ENCODE measurements at places on chromosomes 6 and 20.

- no peak for DNase-seq
These were observed 4.1 kb upstream of the CEP250 start for GRCh38 chr20:35451295-35451694.

DNA sequence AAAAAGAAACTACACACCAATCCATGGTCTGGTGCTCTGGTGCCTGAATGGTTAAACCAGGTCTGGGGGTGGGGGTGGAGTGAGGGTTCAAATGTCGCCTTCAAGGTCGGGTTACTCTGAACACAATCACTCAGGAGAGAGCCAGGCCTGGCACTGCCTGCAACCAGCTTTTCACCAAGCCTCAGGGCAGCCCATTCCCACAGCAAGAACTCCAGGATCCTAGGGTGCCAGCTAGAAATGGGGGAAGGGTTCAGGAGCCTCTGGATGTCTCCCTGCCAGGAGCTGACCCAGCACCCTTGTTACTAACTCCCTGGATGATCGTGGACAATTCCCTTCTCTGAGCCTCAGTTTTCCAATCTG is 6.7 kb downstream of the SDC4 start:
- DNase-seq: no peak

GRCh38 chr6:21840428-21840827 is 246.9 kb downstream of the SOX4 start:
- DNase-seq: no peak

DNA sequence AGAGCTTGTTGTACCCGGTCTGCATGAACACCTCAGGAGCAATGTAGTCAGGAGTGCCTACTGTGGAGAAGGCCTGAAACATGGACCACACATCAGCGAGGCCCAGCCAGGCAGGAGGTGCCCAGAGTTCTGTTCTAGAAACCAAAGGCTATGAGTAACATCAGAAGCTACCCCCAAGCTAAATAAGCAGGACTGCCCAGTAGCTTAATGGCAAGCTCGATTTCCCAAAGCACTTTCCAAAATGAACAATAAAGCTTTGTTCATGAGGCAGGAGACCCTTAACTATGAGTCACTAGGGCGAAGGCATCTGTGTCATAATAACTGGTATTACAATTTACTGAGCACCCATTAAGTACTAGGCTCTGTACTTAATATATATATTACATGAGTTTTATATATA is 47.4 kb downstream of the STK38 start:
- no peak for DNase-seq

- DNase-seq: no peak
These were observed 21.7 kb downstream of the KIZ start for GRCh38 chr20:21147593-21147992.

GRCh38 chr6:89161326-89162046 is 15.6 kb downstream of the PM20D2 start:
- no peak for DNase-seq

- no peak for DNase-seq
These were observed 618.9 kb upstream of the GJE1 start for GRCh38 chr6:141513830-141514229.

GRCh38 chr6:100447081-100447899 is 17.4 kb downstream of the SIM1 start:
- DNase-seq: no peak

DNA sequence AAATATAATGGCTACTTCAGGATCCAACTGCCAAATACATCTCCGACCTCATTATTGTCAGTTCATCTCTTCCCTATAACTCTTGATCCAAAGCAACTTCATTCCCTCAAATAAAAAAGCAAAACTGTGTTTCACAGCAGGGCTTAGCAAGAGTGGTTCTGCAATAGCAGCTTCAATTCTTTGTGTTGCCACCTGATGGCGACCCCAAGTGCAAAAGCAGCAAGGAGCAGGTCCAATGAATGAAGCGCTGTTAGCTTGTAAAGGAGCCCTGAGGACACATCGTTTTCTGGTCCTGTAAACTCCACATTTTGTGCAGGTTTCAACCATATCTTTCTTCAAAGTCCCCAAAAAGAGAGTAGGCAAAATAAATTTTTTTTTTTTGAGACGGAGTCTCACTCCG is 19.6 kb downstream of the RTN4IP1 start:
- DNase-seq: no peak

DNA sequence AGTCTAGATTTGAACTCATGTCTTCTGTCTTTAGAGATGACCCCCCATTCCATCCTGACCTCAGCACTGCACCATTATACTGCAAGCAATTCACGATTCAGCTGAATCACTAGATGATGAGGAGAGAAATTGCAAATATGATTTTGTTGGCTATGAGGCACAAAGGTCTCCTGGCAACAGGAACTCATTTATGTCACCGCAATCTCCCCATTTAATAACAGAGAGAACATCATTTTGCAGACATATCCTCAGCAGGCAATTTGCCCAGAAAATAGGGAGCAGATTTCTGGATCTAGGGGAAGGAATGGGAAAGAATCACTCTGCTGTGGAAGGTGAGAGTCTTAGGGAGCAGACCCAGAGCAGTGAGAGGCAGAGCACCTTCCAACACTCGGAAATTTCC is 303.0 kb downstream of the PAX1 start:
- no peak for DNase-seq

GRCh38 chr6:131292145-131292938 is 157.1 kb downstream of the AKAP7 start:
- no peak for DNase-seq

DNA sequence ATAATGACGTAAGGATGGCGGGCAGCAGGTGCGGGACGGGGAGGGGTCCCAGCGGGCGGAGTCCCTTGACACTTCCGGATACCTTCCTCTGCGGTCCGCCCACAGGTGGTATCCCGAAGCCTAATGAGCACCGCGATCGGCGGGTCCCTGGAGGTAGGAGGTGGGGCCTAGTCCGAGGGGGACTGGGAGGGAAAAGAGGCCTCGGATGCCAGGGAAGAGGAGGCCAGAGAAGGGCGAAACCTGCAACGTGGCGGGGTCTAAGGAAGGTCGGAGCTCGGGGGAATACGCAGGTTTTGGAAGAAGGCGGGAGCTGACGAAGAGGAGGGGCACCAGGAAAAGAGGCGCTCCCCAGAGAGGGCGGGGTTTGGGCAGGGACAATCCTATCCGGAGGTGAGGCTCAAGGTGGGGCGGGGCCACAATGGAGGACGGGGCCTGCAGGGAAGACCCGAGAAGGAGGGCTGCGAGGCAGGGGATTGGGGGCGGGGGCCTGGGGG is 3.7 kb downstream of the PRSS16 start:
- DNase-seq: peak; percentile 75

- DNase-seq: no peak
These were observed 488.3 kb downstream of the CDKAL1 start for GRCh38 chr6:21022343-21023107.

- DNase-seq: no peak
These were observed 156.7 kb upstream of the LRFN2 start for GRCh38 chr6:40743690-40744446.

DNA sequence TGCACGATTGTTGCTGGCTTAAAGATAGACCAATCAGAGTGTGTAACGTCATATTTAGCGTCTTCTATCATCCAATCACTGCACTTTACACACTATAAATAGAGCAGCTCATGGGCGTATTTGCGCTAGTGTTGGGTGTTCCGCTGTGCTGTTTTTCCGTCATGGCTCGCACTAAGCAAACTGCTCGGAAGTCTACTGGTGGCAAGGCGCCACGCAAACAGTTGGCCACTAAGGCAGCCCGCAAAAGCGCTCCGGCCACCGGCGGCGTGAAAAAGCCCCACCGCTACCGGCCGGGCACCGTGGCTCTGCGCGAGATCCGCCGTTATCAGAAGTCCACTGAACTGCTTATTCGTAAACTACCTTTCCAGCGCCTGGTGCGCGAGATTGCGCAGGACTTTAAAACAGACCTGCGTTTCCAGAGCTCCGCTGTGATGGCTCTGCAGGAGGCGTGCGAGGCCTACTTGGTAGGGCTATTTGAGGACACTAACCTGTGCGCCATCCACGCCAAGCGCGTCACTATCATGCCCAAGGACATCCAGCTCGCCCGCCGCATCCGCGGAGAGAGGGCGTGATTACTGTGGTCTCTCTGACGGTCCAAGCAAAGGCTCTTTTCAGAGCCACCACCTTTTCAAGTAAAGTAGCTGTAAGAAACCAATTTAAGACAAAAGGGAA is 57.9 kb downstream of the TRIM38 start:
- no peak for DNase-seq

- DNase-seq: no peak
These were observed 68.6 kb upstream of the FBXL4 start for GRCh38 chr6:99016355-99016754.

DNA sequence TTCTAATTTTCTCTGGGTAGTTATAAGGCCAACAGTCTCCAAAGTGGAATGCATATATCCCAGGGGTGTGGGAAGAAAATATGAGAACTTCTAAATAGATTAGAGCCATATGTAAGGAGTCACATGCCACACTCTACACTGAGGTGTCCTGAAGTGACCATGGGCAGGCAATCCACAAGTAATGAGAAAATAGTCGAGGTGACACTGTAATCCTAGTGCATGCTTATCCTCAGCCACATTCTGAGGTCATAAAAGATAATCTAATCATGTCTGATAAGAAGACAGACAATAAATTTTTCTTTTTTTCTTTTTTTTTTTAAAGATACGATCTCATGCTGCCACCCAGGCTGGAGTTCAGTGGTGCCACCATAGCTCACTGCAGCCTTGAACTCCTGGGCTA is 62.2 kb downstream of the CD164 start:
- DNase-seq: no peak

- DNase-seq: no peak
These were observed 3.7 kb downstream of the FOXF2 start for GRCh38 chr6:1392813-1393640.

DNA sequence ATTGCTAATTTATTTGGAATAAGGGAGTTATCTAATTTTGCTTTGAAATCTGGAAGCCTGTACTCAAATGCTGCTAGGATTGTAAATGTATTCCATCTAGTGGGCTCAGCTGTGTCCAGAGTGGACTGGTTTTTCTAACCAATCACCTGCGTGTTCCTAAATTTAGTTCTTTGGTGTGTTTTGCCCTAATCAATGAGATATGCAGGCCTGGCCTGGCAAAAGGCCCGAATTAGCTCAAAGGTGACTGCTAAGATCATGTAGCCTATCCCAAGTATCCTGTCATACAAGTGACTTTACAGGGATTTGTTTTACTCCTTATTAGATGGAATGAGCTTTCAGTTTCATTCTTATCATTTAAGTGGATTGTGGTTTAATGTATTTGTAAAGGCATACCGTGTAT is 51.3 kb upstream of the ARMC2 start:
- DNase-seq: no peak

GRCh38 chr20:44745598-44746366 is at the start of gene KCNK15:
KCNK15 (plus strand) TSS chr20:44745865; CDS start chr20:44745911, 46 bp downstream.
- DNase-seq: no peak

DNA sequence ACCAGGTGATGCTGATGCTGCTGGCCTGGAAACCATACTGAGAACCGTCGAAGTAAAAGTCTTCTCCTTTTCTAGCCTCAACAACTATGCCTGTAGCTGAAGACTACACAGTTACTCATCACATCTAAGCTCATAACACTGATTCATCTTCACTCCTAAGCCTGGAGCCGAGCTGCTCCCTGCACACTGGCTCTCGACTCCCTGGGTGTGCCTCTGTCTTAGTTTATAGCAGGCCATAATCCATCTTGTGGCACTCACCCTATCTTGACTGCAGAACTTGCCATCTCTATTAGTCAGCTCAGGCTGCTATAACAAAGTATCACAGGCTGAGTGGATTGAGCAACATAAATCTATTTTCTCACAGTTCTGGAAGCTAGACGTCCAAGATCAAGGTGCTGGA is 191.0 kb downstream of the UNC5CL start:
- DNase-seq: no peak

DNA sequence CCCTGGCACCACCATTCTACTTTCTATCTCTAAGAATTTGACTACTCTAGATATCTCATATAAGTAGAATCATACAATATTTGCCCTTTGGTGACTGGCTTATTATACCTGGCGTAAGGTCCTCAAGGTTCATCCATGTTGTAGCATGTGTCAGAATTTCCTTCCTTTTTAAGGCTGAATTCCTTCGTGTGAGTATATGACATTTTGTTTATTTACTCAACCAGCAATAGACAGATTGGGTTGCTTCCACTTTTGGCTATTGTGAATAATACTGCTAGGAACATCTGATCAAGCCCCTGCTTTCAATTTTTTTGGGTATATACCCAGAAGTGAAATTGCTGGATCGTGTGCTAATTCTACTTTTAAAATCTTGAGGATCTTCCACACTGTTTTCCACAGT is 232.8 kb upstream of the MCHR2 start:
- DNase-seq: no peak

- no peak for DNase-seq
These were observed 626.1 kb upstream of the ID4 start for GRCh38 chr6:19210849-19211590.

- no peak for DNase-seq
These were observed 22.7 kb downstream of the DSE start for GRCh38 chr6:116393430-116393829.

DNA sequence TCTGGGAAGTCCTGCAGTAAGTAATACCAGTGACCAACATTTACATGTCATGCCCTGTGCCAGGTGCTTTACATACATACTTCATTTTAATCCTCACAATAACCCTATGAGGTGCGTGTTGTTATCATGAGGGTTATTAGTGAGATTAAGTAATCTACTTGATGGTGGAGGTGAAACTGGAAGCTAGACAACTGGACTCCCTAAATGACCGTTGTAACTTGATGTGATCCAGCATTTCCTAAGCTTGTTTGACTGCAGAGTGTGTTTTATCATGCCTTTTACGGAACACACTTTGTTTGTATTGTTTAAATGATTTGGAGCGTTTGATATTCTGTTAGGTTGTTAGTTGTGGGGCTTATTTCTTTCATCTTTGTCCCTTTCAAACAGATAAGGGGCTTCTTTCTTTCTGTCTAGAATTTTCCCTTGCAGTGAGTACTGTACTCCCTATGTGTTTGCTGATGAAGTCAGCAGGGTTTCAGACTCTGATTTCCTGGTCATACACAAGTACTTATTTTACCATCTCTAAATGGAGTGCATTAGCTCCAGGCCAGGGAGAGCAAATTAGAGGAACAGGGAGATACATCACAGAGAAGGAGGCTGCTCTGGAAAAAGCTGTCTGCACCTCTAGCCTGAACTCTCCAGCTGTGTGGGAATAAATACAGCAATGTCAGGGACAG is 29.7 kb downstream of the CHMP4B start:
- no peak for DNase-seq
